ENCODE measurements at places on chromosomes 2 and 18.

- DNase-seq: no peak
Measured at GRCh38 chr2:168344706-168345105, 97.3 kb upstream of the STK39 start.

- DNase-seq: no peak
Measured at GRCh38 chr2:120509991-120510735, 164.2 kb downstream of the INHBB start.

GRCh38 chr2:166031054-166031453 is 77.5 kb upstream of the TTC21B start:
- no peak for DNase-seq

DNA sequence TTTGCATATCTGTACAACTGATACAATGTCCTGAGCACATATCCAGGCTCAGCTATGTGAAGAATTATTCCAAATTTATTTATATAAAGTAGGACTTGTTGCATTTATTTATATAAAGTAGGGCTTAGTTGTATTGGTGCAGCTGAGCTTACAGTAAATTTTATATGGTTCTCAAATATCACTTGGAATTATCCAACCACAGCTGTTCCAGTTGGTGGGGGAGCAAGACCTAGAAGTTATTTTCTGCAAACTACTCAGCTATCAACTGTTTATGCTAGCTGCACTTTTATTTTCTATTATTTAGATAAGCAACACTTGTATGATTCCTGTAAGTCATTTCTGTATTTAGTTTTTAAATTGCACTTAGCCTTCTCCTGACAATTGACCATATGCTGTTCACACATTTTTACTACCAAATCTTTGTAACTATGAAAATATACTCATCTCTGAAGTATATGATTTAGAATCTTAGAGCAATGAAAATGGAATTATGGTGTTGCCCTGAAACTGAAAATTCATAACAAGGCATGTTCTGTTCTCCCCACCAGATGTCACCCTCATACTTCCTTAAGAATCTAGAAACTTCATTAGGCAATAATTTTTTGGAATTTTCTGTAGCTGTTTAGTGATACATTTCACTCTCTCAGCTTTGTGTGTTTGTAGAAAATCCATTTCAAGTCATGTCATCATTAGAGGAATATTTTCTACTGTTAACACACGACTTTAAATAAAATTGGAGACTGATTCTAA is 157.0 kb upstream of the CBLN2 start:
- no peak for DNase-seq

GRCh38 chr2:166805753-166806152 is 82.5 kb upstream of the XIRP2 start:
- no peak for DNase-seq

DNA sequence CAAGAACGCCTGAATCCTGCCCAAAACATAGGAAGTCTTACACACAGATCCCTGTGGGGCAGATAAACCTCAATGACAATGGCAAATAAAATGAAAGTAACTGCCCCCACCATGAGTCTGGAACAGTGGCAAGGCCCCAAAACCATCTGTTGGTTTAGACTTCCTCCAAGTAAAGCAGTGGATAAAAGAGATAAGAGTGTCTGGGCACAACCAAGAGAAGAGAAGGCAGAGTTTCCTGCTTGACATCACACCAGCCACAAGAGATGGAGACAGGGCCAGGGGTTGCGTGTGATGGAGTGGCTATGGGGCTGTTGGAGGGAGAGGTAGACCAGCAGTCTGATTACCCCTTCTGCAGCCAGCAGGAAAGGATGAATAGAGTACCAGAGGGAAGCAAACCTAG is 212.1 kb upstream of the POU3F3 start:
- no peak for DNase-seq

DNA sequence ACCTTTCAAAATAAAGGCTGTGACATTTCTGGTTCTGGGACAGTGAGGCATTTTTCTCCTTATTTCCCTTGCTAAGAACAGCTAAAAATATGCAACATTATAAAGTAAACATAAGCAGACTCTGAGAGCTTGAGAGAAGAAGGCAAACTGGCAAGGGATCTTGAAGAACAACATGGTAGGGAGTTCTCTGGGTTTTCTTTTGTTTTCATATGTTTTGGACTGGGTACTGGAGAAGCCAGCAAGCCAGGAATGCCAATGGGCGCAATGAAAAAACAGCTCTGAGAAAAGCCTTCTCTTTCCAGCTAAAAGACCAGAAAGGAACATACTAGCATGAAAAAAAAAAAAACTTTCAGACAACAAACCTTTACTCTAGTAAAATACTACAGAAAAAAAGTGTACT is 351.4 kb upstream of the HS6ST1 start:
- DNase-seq: no peak

DNA sequence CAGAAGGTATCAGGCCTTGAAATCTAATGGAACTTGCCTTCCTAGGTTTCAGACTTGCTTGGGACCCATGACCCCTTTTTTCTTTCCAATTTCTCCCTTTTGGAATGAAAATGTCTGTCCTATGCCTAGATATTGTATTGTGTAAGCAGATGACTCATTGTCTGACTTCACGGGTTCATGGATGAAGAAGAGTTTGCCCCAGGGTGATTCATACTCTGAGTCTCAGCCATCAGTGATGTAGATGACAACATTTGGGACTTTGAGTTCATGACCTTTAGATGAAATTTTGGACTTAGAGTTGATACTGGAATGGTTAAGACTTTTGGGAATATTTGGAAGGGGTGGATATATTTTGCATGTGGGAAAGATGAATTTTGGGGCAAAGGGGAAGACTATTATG is 11.2 kb upstream of the SCYGR5 start:
- no peak for DNase-seq

DNA sequence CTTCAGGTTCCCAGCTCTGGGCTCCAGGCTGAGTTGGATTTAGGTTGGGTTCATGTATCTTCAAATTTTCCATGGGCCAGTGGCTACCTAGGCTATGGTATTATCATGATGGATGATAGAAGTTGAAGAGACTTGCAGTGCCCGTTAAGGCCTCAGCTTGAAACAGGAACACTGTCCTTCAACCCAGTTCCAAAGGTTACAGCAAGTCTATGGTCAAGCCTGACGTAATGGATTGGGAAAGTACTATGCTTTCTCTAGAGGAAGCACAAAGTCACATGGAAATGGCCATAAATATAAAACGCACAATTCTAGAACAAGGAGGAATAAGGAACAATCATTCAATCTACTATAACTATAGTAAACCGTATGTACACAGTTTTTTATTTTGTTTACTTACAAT is 593.2 kb downstream of the ZEB2 start:
- no peak for DNase-seq

- DNase-seq: no peak
Measured at GRCh38 chr18:74541703-74542555, 7.6 kb downstream of the CNDP1 start.

- DNase-seq: no peak
Measured at GRCh38 chr2:78999406-78999805, 26.1 kb upstream of the REG3G start.

- no peak for DNase-seq
Measured at GRCh38 chr2:172372436-172372835, 55.0 kb upstream of the ITGA6 start.

DNA sequence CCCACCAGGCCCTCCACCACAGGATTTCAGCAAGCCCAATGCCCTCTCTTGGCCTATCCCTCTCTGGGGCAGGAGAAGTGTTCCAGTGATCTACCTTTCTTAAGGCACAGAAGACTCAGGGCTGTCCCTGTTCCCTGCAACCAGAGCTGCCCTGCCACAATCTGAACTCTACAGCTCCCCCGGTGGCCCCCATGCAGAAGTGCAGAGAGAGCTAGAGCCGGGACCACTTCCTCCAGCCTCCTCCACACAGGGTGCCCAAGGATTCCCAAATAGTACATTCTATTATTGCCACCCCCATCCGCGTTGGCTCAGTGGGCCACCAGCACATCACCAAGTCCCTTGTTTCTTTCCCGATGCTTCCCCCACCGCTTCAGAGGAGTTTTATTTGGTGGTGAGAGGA is 114.8 kb upstream of the PTPRM start:
- no peak for DNase-seq

- DNase-seq: no peak
Measured at GRCh38 chr2:215866606-215867005, 146.7 kb downstream of the MREG start.

GRCh38 chr18:36397033-36397432 is 99.5 kb downstream of the FHOD3 start:
- DNase-seq: no peak

DNA sequence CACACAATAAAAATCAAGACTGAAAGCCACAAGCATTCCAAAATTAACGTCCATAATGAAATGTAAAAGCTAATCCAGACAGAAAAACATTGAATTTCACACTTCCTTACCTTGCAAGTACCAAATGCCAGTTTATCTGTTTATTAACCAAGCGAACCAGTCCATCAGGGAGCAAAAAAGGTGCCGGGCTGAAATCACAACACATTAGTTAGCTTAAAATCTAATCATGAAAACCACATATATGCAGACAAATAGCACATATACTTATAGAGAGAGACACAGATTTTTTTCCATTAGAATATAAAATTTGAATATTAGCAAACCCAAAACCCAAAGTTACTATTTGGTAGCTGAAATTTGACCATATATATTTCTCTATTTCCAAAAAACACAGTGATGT is 7.2 kb downstream of the NBAS start:
- DNase-seq: no peak

DNA sequence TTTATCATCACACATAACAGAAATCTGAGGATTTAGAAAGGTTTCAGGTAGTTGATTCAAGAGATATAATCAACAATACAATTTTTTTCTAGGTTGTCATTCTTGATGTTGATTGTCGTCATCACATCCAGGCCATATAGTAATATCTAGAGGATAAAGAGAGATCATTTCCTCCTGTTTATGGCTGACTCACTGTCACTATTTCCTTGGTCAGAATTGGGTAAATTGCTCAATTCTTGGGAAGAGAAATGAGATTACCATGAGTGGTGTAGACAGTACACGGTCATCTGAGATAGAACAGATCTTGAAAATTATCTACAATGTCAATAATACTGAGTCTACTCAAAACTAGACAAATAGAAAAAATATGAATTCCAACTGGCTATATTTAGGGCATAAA is 78.8 kb downstream of the ZNF804A start:
- no peak for DNase-seq

Data from stimulated activated CD8-positive, alpha-beta memory T cell treated with anti-CD3 and anti-CD28 coated beads, Interleukin-7, amount 100 ng/mL, for 24 hours (primary cell).